ENCODE measurements at places on chromosomes 12 and 14.

GRCh38 chr12:95351748-95352147 lies 122.2 kb upstream of the METAP2 start:
- DNase-seq, result no peak

GRCh38 chr12:64670019-64670418 lies 59.7 kb downstream of the RASSF3 start:
- DNase-seq, result no peak

GRCh38 chr12:107417004-107417403 lies 268.6 kb upstream of the PWP1 start:
- DNase-seq, result no peak

DNA sequence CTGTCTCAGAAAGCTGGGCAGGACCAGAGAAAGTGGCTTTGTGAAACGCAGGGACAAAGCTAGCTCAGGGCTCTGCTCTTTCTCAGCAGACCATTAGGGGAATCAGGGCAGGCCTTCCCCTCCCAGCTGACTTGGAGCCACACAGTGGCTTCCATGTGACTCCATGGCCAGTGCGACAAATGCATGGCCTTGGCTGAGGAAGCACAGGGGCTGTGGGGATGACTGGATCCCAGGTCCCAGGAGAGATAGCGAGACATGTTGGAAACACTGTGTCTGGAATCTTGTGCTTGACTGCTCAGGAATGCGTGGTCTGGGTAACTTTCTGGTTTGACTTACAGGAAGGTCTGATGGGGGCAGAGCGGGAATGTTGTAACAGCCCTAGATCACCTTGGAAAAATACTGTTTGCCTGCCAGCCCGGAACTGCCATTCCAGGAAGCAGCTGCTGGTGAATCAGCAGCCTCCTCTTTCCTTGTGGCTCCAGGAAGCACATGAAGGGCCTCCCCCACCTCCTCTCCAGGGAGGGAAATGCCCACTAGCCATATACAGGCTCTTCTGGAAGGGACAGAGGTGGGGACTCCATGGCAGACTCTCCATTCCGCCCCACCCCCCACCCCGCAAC lies 133.5 kb upstream of the HIF1A start:
- peak; percentile 99 for DNase-seq

- no peak for DNase-seq
Observed at GRCh38 chr14:82113710-82114109, 580.1 kb upstream of the SEL1L start.

- DNase-seq, result no peak
Observed at GRCh38 chr14:33068626-33069025, 129.9 kb downstream of the NPAS3 start.

- DNase-seq, result no peak
Observed at GRCh38 chr12:56713345-56713744, 11.8 kb downstream of the NACA start.

- no peak for DNase-seq
Observed at GRCh38 chr12:3329361-3329760, 161.6 kb upstream of the PRMT8 start.

GRCh38 chr12:21615431-21615830 lies 10.8 kb upstream of the GYS2 start:
- DNase-seq, result no peak

DNA sequence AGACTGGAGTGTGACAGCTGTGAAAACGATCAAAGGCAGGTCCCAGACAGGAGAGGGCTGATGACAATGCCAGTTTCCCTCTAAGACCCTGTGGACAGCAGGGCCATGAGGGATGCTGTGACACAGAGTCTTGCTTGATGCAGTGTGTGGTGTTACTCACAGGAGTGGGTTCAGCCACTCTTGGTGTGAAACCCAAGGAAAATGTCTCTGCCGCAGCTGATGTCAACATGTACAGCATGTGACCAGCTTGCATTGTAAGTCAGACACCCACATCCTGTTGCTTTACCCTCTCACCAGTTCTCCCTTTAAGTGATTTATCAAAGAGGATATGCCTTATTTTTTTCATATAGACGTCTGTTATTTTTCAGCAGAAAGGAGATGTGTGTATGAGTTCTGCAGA lies 268.6 kb downstream of the BTG1 start:
- DNase-seq, result no peak

- peak; percentile 30 for DNase-seq
Observed at GRCh38 chr12:42652048-42652447, 62.5 kb upstream of the PRICKLE1 start.

- DNase-seq, result no peak
Observed at GRCh38 chr12:43357141-43357540, 194.9 kb downstream of the ADAMTS20 start.

GRCh38 chr14:25014440-25014839 lies 35.5 kb downstream of the STXBP6 start:
- peak; percentile 15 for DNase-seq

GRCh38 chr12:70838127-70838526 lies 82.4 kb downstream of the PTPRR start:
- no peak for DNase-seq

- no peak for DNase-seq
Observed at GRCh38 chr14:31230573-31230958, 23.0 kb upstream of the HECTD1 start.

- DNase-seq, result no peak
Observed at GRCh38 chr12:2833327-2833726, 1.5 kb downstream of the NRIP2 start.

DNA sequence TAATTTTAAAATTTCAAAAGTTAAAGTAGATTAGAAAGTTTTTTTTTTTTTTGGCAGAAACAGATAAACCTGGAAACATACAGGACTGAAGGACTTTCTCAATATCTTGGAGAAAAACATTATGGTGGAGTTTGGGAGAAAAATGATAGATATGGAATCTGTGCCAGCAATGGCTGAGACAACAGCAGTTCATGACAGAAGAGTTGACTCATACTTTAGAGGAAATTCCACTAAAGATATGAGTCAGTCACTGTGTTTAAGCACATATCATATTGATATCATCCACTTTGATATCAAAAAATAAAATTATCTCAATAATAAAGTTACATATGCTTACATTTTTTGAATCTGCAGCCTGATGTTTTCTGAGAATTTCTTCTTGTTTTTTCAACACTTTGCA lies 193.9 kb upstream of the OR4E1 start:
- no peak for DNase-seq

DNA sequence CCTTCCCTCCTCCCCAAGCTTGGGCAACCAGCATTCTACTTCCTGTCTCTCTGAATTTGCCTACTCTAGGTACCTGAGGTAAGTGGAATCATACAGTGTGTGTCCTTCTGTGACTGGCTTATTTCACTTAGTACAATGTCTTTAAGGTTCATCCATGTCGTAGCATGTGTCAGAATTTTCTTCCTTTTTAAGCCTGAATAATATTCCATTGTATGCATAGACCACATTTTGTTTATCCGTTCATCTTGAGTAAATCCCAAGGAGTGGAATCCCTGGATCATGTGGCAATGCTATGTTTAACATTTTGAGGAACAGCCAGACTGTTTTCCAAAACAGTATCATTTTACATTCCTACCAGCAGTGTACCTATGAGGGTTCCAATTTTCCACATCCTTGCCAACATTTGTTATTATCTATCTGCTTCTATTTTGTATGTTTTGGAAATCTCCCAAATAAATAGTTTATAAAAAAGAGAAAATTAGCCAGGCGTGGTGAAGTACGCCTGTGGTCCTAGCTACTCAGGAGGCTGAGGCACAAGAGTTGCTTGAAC lies 12.4 kb downstream of the HSP90AA1 start:
- DNase-seq, result no peak

DNA sequence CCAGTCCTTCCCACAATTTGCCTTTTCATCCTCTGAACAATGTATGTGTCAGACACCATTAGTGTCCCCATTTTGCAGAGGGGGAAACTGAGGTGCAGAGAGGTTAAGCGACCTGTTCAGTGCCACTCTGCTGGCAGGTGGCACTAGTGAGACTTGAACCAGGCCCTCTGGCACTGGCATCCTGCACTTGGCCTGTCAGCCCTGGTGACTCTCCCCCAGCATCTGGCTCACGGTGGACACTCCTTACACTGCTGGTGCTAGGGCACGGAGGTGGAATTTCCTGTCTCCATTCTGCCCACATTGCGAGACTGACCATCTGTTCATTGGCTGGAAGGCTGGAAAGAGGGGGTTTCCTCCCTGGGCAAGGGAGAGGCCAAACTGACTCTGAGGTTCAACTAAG lies 48.7 kb downstream of the CCNK start:
- no peak for DNase-seq

DNA sequence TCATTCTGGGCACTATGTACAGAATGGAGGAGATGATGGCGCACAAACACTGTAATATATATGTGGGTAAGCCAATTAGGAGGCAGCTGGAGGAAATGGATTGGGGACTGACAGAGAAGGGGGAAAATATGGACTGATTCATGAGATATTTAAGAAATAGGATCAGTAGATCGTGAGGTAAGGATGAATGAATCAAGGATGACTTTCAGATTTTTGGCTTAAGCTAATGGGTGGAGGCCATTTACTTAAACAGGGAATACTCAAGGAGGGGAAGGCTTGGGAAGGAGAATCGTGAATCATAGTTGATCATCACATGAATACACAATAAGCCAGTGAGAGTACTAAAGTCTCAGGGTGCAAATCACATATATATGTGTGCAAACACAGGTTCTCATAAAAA lies 11.2 kb upstream of the GNPNAT1 start:
- DNase-seq, result no peak

GRCh38 chr14:45531022-45531421 lies 278.0 kb upstream of the MIS18BP1 start:
- no peak for DNase-seq

GRCh38 chr14:50379563-50379962 lies 17.1 kb downstream of the CDKL1 start:
- DNase-seq, result no peak

DNA sequence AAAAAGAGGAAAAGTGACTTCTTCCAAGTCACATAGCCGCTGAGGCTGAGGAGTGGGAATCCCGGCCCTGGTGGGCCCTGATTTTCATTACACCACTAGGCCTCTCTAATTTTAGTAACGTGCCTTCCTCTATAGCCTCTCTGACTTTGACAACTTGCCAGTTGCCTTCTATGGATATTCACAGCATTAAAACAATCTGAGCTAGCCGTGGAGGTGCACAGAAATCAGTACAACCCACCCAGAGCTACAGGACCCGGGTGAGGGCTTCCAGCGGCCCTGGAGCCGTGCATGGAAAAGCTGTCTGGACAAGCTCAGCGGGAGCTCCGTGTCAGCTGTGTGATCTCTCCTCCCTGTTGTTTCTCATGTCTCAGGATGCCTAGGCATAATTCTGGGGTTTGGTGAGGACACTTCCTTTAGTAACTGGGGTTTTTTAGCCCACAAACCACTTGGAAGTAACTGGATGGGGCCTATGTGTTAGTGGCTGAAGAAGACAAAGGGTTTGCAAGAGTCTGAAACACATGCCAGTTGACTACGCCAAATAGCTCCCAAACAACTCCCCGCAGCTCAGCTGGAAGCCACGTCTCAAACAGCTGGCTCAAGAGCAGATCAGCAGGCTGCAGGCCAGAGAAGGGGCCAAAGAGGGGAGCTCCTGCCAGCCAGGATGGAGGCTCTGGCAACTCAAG lies 53.0 kb downstream of the SSH1 start:
- no peak for DNase-seq

GRCh38 chr14:51310505-51310944 lies 70.5 kb downstream of the TMX1 start:
- no peak for DNase-seq

DNA sequence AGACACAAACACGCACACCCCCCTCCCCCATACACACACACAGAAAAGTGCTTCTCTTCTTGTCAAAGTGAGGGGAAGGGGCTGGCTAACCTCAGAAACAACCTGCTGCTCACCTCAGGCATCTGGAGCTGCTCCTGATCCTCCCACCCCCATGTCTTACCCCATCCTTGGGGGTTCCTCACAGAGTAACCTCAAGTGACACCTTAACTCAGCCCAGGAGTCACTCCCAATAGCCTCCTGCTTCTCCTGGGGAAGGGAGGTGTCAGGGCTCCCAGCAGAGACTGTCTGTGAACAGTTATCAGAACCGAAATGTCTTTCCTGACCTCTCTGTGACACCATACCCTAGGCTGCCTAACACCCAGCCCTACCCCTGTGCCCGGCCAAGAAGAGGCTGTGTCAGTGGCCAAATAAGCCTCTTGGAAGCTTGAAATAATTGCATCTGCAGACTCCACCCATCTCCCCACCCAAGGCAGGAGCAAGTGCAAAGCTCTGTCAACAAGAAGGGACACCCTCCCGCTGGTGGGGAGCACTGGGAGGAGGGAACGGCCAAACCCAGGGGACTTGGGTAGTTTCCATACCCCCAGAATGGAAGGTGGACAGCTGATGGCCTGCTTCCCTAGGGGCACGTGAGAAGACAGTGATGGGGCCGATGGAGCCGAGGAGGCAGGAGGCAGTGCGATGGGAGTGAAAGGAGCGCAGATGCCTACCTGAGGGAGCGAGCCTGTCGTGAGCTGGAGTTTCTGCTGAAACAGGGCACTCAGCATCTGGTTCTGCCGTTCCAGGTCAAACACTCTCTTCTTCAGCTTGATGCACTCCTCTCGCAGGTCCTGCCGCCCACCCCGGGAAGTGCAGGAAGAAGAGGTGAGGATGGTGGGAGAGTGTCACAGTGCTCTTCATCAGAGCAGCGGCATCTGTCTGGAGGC lies 26.8 kb downstream of the NCKAP5L start:
- DNase-seq, result no peak

GRCh38 chr12:9086087-9086486 lies 29.6 kb downstream of the A2M start:
- no peak for DNase-seq

- DNase-seq, result no peak
Observed at GRCh38 chr12:92010368-92010767, 135.3 kb downstream of the BTG1 start.

DNA sequence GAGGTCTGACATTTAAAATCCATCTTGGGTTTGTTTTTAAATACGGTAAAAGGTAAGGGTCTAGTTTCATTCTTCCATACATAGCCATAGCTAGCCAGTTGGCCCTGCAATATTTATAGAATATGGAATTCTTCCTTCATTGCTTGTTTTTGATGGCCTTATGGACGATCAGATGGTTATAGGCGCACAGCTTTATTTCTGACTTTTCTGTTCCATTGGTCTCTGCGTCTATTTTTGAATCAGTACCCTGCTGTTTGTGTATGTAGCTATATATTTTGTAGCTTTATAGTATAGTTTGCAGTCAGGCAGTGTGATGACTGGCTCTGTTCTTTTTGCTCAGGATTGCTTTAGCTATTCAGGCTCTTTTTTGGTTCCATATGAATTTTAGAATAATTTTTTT lies 366.8 kb upstream of the MIS18BP1 start:
- DNase-seq, result no peak

DNA sequence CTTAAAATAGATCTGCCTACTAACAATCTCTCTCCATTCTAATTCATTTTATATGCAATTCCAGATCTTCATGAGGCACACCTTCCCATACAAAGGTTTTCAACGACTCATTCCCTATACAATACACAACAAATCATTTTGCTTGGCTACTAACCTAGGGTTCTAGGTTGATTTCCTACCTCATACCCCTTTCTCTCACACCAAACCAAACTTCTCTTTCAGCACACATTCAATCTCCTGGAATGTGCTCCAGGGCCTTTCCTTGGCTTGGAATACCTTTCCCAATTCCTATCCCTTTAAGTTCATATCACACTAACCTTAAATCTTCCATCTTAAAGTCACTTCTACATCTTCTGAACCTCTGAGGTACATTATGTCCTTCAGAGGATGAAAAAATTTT lies 38.7 kb upstream of the MTERF2 start:
- DNase-seq, result no peak
